ENCODE measurements at places on chromosomes 6 and 20.

DNA sequence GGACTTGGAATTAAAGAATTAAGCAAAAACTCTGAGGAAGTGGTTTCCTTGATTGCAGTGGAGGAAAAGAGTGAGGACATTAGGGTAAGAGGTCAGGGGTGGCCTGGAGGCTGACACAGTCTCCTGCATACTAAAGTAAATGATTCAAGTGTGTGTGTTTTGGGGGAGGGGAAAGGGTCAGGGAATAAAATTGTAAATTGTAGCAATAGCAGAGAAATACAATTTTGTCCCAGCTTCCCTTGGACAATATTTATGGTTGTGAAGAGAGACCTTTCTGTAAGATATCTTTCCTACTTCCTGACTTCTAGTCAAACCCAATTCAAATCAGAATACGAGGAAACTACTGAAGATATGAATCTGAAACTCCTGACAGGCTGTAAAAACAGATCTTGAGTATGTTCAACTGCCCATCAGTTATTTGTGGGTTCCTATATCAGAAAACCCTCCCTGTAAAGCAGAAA, 143.4 kb upstream of the HMGN3 start:
- no peak for DNase-seq

- DNase-seq: no peak
These were observed 79.0 kb downstream of the SH3BGRL2 start for GRCh38 chr6:79710127-79710526.

DNA sequence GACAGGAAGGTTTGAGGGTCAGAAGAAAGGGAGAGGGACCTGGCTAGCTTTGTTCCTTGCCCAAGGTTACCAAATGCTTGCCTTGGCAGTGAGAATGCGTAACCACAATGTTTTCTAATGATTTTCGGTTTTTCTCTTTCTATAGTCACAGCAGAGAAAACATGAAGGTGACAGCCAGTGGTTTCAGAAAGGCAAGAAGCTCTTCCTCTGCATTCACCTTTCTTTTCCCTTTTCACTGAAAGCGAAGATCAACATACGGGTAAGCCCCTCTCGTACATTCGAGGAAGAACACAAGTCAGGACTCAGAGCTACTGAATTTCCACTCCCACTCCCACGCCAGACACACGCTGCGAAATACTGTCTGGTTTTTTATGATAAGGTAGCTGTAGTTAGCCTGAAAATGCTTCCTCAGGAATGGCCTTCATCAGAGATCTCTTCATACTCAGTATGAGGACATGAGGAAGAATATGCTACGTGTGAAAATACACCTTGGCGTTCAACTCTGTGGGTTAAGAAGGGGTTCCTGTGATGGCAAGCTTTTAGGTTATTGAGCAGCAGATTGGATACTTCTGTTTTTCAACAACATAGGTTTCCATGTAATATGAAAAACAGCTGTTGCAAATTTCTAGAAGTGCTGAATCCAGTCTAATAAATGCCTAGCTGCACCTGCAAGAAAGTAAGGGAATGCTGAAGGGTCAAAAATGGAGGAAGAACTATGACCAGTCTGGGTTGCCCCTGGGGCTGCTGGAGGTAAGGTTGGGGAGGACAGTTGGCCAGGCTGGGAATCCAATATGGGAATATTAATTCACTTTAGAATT, 7.4 kb upstream of the CD83 start:
- no peak for DNase-seq

- no peak for DNase-seq
These were observed 491 bp downstream of the GNMT start for GRCh38 chr6:42961020-42961470.

GRCh38 chr20:57076951-57077350, 189.5 kb downstream of the BMP7 start:
- no peak for DNase-seq

DNA sequence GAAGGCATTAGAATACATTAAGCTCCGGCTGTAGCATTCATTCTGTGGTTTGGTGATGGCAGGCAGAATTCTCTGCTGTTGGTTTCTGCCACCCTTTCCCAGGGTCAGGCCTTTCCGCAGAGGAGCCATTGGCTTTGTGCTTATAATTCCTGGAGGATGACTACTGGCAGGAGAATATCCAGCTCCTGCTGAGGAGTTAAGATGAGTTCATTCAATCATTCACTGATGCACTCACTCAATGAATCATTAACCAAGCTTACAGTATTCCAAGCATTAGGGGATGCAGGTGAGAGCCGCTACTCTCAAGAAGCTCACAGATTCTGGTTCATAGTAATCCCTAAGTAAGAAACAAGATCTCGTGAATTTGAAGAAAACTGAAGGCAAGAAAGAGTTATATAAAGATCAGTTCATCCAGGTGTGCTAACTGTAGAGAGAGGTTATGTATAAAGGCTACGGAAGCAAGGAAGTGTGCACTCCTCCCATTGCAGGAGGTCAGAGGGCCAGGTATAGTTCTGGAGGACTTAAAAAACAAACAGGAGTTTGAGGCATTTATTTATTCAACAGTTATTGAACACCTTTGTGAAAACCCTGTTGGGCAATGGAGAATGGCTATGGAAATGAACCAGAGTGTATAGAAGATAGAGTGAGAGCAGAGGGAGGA, 75.5 kb downstream of the HMGN3 start:
- DNase-seq: no peak

DNA sequence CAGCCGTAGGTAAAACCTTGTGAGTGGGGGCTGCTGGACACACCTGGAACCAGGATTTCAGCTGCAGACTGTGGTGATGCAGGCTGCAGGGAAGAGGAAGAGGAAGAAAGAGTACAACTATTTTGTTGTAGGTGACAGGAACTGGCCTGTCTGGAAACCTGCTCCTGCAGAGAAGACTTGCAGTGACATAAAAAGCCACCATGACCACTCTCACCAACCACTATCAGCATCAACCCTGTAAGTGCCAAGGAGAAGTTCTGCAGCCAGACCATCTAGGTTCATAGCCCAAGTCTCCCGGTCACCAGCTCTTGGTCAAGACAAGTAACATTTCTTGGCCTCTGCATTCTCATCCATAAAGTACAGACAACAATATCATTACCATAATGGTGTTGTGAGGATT, 91.2 kb downstream of the PREX1 start:
- DNase-seq: no peak

- no peak for DNase-seq
These were observed 41.9 kb upstream of the MRGBP start for GRCh38 chr20:62754122-62754990.

- no peak for DNase-seq
These were observed 249.7 kb downstream of the GMPR start for GRCh38 chr6:16487996-16488674.
